A549 treated with CpdA at 1 μM for 4 hours (cell line): ENCODE measurements at places on chromosomes 7 and 10. TPM values are rescaled to one million over a fixed set of nuclear protein-coding genes. Genes with fewer than 3 reads are reported as not detected.

The PKD1L1 gene
- 0.15 to 0.37 TPM (median 0.23 TPM) in 5 replicates for total RNA-seq

The SHH gene
- total RNA-seq, result 1.2 to 1.6 TPM (median 1.4 TPM) in 5 replicates

The CCSER2 gene
- 8.6 to 13.0 TPM (median 11.5 TPM) in 5 replicates for total RNA-seq

The PLEKHS1 gene
- total RNA-seq, result 0.02 to 0.13 TPM (median 0.07 TPM) in 4 of 5 replicates, not detected in the other

The SYCE1 gene
- total RNA-seq, result not detected in 5 replicates

The DNAJC12 gene
- total RNA-seq, result 56.2 to 75.8 TPM (median 66.0 TPM) in 5 replicates

The LRIT2 gene
- not detected in 5 replicates for total RNA-seq

The NOM1 gene
- 16.5 to 20.6 TPM (median 17.0 TPM) in 5 replicates for total RNA-seq

The SPDYE6 gene
- total RNA-seq, result not detected in 5 replicates

The SNX10 gene
- total RNA-seq, result 3.7 to 5.9 TPM (median 4.7 TPM) in 5 replicates

The CAMK1D gene
- total RNA-seq, result 6.3 to 8.0 TPM (median 7.6 TPM) in 5 replicates

The ANKRD1 gene
- 4.4 to 8.4 TPM (median 6.5 TPM) in 5 replicates for total RNA-seq

The PAX2 gene
- 0.15 to 0.32 TPM (median 0.23 TPM) in 5 replicates for total RNA-seq

The FGFBP3 gene
- 1.6 to 2.7 TPM (median 2.4 TPM) in 5 replicates for total RNA-seq

The TMEM184A gene
- total RNA-seq, result 8.7 to 14.5 TPM (median 14.0 TPM) in 5 replicates

The FAM13C gene
- 0.08 to 0.32 TPM (median 0.14 TPM) in 4 of 5 replicates, not detected in the other for total RNA-seq

The THSD7A gene
- total RNA-seq, result 1.4 to 2.5 TPM (median 2.3 TPM) in 5 replicates

The TES gene
- 47.5 to 65.9 TPM (median 54.0 TPM) in 5 replicates for total RNA-seq

The ZNF277 gene
- 11.2 to 16.5 TPM (median 13.3 TPM) in 5 replicates for total RNA-seq
